ENCODE measurements at places on chromosomes 2 and 18.

GRCh38 chr2:125125902-125126301 is 1100.8 kb downstream of the CNTNAP5 start:
- no peak for DNase-seq

- no peak for DNase-seq
Observed at GRCh38 chr18:23092121-23092520, 43.2 kb upstream of the CABLES1 start.

DNA sequence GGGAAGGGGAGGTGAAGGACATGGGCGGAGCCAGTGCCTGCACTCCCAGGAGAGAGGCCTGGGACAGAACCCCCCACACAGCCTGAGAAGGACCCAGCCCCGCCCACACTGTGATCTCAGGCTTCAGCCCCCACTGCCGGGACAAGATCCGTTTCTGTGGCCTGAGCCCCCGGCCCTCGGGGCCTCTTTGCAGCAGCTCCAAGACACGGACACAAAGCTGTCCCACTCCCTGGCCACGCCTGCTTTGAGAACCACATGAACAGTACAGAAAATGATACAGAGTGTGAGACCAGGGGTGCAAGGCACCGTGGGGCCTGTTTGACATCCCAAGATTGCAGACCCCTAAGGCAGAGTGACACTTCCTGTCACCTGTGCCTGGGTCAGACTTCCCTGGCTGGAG is 74.5 kb downstream of the TWIST2 start:
- DNase-seq, result no peak

- DNase-seq, result no peak
Observed at GRCh38 chr18:80133124-80133523, 24.1 kb downstream of the ADNP2 start.

- DNase-seq, result no peak
Observed at GRCh38 chr2:204486805-204487204, 58.5 kb upstream of the PARD3B start.

GRCh38 chr2:128485761-128486639 is 167.3 kb upstream of the HS6ST1 start:
- no peak for DNase-seq

DNA sequence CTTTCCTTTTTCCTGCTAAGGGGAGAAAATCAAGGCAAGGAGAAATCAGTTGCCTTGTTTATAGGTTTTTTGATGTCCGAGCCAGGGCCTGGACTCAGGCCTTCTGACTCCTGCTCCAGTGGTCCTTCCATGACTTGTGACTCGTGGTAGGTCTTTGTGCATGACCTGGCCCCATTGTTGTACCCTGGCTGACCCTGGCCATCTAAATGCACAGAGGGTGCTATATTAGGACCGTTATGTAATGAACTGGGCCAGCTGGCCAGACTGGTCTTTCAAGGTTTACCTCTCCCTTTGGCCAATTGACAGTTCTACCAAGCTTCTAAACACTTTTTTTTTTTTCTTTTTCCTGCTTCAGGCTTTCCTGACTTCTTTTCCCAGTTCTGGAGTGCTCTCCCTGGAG is 81.1 kb downstream of the SETBP1 start:
- peak; percentile 53 for DNase-seq

DNA sequence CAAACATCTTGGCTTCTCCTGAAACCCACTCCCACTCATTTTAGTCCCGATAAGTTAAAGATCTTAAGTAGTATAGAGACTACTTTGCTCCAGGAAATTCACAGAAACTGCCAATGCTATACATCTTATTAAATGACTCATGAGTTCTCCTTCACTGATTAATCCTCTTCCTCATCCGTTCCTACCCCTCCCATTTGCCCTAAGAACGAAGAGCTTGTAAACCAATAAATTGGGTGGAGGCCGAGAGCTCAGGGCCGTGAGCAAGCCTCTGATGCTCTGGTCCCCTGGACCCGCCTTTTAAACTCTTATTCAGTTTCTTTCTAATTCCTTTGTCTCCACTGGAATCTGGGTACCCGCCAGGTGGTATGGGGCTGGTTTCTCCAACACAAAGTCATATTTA is 68.6 kb downstream of the METTL8 start:
- no peak for DNase-seq

- DNase-seq, result no peak
Observed at GRCh38 chr18:34754300-34754699, 44.2 kb downstream of the DTNA start.

DNA sequence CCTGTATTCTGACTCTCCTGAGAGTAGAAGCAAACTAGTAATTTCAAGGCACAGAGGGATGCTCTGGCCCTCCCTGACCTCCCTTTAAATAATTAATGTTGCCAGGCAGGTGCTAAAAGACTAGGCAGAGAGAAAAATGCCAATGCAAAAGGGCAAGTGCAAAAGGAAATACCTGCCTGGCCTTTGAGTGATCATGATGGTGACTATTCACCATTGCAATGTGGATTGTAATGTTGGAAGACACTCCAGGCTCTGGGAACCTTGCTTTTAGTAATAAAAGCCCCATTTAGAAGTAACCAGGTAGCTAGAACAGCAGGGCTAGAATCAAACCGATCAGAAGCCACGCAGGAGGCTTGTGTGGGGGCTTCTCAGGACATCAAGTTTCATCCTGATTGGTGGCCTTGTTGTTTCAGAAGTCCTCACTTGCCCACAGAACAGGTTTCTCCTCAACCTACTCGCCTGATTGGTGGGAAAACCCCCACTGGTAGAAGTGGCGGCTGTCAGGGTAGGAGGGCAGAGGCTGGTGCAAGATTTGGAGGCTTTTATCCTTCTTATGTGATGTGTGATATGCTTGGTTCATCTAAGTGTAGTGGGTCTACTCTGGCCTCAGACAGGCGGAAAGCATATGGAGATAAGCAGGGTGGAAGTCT is 16.0 kb upstream of the CHRNA1 start:
- no peak for DNase-seq

DNA sequence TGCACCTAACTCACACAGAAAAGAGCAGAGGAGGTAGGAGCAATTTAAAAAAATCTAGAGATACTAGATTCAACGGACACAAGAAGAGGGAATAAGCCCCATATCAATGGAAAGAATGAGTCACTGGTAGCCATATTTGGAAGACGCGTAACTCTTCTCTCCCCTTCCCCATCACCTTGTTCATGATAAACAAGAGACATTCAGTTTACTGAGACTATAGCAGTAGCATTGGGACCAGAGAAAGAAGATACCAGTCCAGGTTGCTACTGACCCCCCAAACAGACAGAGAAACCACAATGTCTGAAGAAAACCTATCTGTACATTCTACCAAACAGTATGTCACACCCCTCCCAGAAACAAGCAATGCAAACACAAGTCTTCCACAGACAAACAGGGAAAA is 81.1 kb downstream of the SLC66A3 start:
- no peak for DNase-seq

- DNase-seq, result no peak
Observed at GRCh38 chr2:146652311-146652710, 1192.5 kb upstream of the ACVR2A start.
